Foreskin melanocyte (primary cell): ENCODE measurements at places on chromosomes 1 and 21.

DNA sequence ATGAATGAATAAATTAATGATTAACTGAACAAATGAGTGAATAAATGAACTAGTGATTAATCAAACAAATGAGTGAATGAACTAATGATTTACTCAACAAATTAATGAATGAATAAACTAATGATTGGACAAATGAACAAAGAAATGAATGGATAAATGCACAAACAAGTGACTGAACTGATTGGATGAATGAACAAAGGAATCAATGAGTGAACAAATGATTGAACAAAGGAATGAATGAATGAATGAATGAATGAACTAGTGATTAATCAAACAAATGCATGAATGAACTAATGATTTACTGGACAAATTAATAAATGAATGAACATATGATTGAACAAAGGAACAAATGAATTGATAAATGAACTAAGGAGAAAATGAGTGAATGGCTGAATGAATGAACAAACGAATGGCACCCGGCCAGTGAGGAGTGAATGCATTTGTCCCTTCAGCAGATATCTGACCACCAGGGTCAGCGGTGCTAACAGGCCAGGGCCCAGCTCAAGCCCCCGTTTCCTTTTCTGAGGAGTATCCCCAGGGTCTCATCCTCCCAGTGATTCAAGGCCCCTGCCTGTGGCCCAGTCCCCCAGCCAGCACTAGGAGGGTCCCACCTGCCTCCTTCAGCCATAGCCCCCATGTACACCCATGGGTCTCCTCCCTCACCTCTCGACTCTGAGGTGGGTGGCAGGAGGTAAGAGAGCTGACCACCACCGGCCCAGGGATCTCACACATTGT, 49.9 kb downstream of the WNT9A start:
- no peak for DNase-seq

DNA sequence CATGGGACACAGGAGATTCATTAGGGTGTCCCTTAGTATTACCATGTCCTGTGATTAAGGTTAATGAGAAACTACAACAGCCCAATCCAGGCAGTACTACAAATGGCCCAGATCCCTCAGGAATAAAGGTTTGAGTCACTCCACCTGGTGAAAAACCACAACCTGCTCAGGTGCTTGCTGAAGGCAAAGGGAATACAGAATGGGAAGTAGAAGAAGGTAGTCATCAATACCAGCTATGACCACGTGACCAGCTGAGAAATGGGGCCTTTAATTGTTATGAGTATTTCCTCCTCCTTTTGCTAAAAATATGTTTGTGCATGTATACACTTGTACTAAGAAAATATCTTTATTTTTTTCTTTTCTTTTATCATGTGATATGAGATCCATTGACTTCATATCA, 91.1 kb upstream of the ADAMTS5 start:
- no peak for DNase-seq

DNA sequence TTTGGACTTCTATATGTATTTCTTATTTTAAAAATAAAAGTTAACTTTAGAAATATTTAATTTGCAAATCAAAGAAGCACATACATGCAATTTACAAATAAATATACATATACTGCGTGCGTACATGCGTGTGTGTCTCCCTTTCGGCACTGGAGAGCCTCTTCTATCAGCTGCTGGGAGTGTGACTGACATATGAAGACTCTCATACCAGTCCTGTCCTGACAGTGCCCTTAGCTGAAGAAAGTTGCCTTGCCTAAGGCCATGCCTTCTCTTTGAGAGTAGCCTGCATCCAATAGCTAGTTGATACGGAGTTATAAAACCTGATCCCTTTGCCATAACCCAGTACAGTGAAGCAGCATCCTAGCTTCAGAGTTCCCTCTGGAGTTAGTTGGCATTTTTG, 282.4 kb upstream of the NEGR1 start:
- no peak for DNase-seq

- no peak for DNase-seq
Observed at GRCh38 chr1:82319546-82319945, 518.8 kb downstream of the ADGRL2 start.

- DNase-seq, result no peak
Observed at GRCh38 chr1:185406691-185407009, 89.6 kb upstream of the IVNS1ABP start.

- DNase-seq, result no peak
Observed at GRCh38 chr1:108154314-108154713, 45.8 kb downstream of the SLC25A24 start.
